Cardiac septum (tissue), 1 donor: ENCODE measurements at places on chromosomes 2 and 18.

- DNase-seq = no peak
Observed at GRCh38 chr2:2851316-2851715, 520.2 kb upstream of the MYT1L start.

DNA sequence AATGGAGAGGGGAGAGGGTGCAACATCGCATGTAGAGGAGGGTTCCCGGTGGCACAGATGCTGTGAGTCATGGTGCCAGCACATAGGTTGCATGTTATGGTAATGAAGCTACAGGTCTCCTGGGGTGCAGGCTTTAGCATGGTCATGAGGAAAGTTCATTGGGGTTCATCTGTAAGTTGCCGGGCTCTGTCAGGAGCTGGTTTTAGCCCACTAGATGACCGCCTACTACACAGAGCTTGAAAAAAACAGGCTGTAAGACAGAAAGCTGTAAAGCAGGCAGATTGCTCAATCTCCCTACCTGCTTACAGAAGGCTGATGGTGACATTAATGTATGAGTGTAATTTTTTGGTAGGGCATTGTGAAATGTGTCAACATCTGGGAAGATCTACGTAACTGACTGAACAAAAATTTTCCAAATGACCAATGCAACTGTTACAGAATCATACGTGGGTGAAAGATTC, 23.9 kb downstream of the DYSF start:
- no peak for DNase-seq

DNA sequence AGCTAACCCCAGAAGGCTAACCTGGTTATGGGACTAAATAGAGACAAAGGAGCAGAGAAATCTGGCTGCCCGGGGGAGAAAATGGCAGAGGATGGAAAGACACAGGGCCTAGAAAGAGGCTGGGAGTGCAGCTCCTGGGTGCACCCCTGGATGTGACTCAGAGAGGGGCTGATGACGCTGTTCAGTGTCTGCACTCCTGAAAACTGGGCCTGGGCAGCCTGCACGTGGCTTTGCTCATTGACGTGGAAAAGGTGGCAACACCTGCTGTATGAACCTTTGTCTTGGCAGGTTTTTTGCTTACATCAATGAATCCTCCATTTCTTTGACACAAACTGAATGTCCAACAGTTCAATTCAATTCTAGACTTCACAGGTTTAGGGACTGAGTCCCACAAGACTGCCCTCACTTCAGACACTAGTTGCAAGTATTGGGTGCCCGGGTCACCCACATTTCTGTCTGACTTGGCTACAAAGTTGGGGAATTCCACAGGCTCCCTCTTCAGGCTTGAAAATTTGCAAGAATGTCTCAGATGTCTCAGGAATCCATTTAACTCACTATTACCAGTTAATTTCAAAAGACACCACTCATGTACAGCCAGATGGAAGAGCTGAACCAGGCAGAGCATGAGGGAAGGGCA, 47.3 kb upstream of the PUM2 start:
- no peak for DNase-seq

DNA sequence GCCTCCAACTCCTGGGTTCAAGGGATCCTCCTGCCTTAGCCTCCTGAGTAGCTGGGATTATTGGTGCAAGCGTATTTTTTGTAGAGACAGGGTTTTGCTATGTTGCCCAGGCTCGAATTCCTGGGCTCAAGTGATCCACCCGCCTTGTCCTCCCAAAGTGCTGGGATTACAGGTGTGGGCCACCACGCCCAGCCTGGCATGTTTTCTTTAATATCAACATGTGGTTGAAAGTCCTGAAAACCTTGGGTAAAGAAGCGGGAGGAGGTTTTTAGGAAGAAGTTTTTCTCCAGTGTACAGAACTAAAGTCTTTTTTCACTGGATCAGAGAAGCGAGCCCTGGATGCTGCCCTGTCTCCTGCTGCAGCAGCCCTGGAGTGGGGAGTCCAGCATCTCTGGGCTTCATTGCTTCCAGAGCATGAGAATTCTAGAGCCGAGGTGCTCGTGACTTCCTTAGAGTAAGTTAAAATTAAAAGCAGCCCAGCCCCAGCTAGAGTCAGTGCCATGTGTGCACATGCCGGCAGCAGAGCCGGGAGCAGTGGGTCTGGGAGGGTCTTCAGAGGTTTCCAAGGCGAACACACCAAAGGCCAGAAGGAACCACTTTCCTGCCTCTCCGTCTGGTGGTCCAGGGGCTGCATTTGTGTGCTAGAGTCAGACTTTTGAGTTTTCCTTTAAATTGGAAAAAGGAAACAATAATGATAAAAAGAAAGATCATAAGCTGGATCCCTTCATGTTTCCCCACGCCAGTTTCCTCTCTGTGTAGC, 31.2 kb downstream of the ITGB1BP1 start:
- no peak for DNase-seq

- no peak for DNase-seq
Observed at GRCh38 chr2:30310371-30310770, 79.0 kb downstream of the LBH start.

- no peak for DNase-seq
Observed at GRCh38 chr18:36711014-36711725, 117.6 kb downstream of the TPGS2 start.

DNA sequence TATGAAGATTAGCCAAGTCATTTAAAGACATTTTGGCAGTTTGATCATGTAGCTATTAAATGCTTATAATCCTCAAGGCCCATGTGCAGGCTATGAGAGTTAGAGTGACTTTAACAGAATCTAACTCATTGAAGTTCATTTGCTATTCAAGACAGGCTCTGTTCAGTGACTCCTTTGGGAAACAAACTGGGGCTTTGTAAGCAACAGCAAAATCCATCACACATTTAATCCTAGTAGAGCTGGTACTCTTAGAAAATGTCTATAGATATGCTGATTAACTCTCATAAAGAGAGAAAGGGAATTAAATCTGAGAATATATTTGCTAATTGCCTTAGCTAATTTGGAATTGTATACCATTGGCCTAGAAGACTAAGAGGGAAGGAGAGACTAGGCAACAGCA, 182.8 kb upstream of the SESTD1 start:
- DNase-seq = no peak

DNA sequence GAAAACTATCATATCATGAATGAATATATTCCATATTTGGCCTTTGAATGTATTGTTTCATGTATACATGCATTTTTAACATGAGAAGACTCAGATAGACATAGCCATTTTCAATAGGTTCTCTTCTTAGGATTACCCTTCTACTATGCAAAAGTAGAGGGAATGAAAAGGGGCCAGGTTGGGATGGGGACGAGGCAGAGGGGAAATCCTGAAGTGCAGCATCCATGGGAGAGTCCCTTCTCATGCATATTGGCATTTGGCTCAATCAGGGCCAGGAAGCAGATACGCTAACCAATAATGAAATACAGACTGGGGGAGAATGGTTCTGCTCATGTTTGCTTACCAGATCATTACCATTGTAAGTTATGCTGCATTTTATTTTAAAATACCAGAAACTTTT, 475.8 kb downstream of the STK39 start:
- DNase-seq = no peak

- no peak for DNase-seq
Observed at GRCh38 chr2:46747297-46747818, 168.2 kb downstream of the MCFD2 start.

DNA sequence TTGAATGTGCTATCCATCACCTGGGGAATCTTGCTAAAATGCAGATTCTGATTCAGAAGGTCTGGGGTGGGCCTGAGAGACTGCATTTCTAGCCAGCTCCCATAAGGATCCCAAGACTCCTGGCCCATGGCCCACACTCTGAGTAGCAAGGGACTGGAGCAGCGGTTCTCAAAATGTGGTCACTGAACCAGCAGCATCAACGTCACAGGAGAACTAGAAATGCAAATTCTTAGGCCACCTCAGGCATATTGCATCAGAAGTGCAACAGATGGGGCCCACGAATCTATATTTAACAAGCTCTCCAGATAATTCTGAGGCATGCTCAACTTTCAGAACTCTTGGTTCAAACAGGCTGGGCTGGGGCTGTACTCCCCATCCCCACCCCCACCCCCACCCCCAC, 74.6 kb downstream of the DHRS9 start:
- DNase-seq = no peak
